ENCODE measurements at places on chromosomes 4 and X.

- no peak for DNase-seq
Measured at GRCh38 chrX:82458207-82458754, 1049.8 kb upstream of the POU3F4 start.

DNA sequence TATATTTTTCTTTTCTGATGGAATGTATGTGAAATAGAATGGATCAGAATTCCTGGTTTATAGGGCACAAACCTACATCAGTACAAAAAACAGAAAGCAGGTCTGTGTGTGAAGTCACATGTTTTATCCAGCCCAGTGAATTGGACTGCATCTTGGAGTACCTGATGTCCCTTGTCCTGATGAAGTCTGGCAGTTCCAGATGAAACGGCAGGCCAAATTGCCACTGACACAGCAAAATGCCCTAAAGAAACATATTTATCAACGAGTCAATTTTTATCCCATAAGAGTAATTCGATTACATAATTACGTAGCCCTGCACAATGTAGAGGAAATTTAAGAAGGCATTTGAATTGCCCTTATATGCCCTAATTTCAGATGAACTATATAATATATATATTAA, 37.8 kb upstream of the ATP6AP2 start:
- no peak for DNase-seq

DNA sequence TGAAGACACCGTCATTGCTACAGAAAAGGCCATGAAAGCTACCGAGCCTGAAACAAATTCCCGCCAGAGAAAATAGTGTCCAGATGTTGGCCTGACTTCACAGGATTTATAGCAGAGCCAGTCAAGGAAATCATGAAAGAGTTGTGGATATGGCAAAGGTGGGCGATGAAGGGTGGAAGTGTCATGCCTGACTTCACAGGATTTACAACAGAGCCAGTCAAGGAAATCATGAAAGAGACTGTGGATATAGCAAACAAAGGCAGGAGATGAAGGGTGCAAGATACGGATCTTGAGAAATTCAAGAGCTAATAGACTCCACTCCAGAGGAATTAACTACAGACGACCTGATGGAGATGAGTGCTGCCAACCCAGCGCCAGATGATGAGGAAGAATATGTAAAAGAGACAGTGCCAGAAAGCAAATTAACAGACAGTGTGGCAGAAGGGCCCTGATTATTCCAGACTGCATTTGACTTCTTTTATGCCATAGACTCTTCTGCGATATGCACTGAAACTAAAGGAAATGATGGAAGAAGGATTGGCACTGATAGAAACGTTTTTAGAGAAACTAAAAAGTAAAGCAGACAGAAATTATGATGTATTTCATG, 17.2 kb downstream of the TRMT44 start:
- no peak for DNase-seq

- no peak for DNase-seq
Measured at GRCh38 chr4:121025540-121025939, 46.8 kb downstream of the NDNF start.

DNA sequence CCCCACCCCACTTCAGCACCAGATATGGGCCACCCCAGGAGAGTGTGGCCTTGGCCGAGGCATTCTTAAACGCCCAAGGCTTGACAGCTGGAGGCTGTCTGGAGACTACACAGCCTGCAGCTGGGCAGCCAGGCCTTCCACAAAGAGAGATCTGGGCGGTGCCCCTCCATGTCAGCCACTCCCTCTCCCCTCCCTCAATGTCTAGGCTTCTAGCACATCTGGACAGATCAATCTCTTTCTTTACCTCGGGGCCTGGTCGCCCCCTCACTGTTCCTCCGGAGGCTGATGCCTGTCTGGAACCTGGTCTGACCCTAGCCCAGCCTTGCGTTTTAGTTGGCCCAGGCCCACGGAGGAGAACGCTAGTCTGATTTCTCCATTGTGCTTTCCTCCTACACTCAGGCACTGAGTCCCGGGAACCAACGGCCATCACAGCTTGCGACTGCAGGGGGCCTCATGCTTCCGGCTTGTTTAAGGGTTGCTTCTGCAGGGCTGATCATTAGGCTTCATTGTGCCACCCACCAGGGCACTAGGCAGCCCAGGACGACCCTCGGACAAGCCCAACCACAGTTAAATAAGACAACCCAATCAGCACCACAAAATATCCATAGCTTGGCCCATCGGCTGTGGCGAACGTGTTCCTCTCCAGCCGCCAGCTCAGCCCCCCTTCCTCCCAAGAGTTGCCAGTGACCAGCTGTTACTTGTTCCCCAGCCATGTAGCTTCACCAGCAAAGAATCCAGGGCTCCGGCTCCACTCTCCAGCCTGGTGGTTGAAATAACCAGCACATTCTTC, 200.6 kb downstream of the BCOR start:
- DNase-seq = no peak

DNA sequence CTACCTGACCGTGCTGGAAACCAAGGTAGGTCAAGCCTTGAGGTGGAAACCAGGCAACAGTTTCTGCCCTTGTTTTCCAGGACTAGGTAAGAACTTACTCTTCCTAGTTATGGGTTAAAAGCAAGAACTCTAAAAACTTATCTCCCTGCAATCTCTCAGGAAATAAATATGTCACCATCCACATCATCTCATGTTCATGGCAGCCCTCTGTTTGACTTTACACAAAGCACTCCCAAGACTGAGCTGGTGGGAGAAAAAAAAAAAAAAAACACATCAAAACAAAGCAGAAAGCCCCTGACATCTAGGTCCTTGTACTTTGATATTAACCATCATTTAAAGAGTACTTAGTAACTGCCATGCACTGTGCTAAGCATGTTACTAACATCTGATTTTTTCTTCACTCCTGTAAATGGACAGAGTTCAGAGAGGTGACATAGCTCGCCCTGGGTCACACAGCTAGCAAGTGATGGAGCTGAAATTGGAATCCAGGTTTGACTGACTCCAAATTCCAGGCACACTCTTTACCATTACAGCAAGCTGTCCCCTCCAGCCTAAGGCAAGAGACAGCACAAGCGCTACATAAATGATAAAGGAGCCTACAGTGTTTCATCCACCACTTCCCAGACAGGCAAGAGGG, 102.8 kb upstream of the NOCT start:
- DNase-seq = no peak

DNA sequence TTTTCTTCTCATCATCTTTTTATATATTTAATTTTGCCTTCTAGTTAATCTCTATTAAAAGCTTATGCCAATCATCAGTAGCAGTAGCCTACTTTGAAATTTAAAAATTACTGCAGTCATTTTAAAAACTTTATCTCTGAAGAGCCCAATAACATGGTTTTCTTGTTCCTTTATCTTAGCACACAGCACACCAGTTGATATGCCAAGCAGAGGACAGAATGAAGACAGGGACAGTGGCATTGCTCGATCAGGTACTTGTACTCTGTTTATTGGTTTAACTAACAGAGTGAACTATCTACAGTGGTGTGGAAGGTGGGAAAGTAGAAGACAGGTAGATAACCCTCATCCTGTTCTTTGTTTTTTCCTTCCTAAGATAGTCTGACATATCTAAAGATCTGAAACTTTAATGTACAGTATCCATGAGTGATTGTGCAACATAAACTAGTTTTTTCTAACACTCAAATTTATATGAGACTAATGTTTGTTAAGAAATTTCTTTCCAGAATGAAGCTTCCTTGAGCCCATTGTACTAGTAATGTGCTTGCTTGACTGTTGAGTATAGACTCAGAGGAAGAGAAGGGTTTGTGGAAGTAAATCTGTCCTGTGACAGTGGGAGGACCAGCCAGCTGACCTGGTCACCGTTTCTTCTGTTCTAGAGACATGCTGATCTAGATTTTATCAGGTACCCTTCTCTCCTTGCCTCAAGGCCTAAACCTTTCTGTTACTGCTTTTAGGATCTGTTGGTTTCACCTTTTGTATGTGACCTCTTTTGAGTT, 66.6 kb downstream of the FNIP2 start:
- no peak for DNase-seq

DNA sequence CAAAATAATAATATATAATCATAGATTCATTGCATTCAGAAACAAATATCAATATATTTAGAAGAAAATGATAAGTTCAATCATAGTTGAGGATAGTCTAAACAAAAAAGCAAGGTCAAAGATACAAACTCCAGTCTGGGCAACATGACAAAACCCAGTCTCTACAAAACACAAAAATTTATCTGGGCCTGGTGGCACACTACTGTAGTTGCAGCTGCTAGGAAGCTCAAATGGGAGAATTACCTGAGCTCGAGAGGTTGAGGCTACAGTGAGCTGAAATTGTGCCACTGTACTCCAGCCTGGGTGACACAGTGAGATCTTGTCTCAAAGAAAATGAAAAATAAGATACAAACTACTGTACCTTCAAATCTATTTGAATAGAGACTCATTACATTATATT, 52.7 kb upstream of the ANXA10 start:
- no peak for DNase-seq

- no peak for DNase-seq
Measured at GRCh38 chr4:138802499-138802898, 213.1 kb upstream of the NOCT start.
